Renal pelvis (tissue), 12 donors: ENCODE measurements at places on chromosomes 1 and 21.

DNA sequence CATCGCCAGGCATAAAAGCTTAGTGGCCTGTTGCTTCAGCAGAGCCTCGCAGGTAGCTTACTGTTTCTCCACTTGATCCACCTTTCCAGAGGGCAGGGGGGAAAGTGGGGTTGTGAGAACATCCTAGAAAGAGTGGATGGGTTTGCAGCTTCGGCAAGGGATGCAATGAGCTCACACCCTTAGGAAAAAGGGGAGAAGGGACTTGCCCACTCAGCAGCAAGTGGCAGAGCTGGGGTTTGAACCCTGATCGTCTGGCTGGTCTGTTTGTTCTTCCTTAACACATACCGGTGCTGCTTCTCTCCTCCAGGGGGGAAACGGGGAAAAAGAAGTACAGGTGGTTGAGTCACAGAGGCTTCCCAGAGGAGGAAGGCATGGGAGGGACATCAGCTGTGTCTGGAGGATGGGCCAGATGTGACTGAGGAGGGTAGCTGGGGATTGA is 1.0 kb downstream of the TMEM201 start:
- DNase-seq: no peak

DNA sequence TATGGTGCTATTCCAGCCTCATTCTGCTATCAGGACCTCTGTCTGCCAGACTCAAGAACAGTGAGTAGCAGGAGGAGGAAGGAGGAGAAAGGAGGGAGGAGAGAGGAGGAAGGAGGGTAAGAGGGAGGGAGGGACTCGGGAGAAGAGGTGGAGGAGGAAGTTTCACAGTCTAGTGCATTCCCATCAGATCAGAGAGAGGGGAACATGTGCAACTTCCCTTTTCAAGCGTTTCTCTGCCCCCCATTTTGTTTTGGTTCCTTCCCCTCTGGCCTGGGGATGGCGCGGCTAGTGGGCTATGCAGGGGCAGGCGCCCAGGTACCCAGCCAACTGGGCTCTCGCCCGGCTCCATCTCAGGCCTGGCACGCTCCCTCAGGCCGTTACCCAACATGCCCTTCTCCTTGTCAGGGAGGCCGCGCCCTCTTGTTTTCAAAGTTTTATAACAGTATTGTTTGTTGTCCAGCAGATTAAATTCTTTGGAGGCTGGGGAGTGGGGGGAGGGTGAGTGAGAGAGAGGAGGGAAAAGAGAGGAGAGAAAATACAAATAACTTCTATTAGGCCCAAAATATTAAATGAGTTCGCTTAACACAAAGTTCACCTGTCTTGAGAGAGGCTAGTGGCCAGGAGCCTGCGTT is 56.0 kb downstream of the CD46 start:
- DNase-seq: no peak

DNA sequence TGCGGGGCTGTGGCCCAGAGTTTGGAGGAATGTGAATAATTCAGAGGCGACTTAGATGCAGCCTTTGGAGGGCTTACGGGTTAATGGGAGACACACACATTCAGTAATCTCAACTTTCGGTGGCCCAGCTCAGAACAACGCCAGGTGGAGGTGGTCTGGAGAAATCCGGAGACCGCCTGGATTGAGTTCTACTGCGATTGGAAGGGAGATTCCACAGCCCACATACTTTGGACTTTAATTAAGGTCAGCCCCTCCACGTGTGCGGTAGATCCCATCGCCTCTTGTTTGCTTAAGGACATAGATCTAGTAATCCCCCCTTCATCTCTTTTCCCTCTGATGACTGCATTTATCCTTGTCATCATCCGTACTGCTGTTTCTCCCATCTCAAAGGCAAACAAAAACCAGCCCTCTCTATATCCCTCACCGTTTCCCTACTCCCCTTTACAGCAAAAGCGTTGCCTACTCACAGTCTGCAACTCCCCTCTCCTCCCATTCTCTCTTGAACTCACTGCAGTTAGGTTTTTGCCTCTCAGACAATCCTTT is 720 bp upstream of the BSDC1 start:
- DNase-seq: no peak

DNA sequence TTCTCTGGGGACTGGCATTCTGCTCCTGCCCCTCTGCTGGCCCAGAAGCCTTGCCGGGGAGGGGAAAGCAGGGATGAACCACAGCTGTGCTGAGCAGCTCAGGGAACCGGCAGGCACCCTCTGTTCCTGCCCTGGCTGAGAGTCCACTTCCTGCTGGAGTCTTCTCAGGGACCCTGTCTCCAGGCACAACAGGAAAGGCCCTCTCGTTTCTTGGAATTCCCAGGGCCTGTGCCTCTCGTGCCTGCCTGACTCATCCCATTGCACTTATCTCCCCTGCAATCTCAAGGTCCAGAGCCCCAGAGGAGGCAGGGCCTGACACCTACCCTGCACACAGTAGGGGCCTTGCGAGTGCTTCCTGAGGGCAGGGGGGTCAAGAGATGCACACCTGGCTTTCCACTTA is 1.1 kb upstream of the EDN2 start:
- no peak for DNase-seq
